ENCODE measurements at places on chromosomes 12 and 14. TPM values are rescaled to one million over a fixed set of nuclear protein-coding genes. Genes with fewer than 3 reads are reported as not detected.

DNA sequence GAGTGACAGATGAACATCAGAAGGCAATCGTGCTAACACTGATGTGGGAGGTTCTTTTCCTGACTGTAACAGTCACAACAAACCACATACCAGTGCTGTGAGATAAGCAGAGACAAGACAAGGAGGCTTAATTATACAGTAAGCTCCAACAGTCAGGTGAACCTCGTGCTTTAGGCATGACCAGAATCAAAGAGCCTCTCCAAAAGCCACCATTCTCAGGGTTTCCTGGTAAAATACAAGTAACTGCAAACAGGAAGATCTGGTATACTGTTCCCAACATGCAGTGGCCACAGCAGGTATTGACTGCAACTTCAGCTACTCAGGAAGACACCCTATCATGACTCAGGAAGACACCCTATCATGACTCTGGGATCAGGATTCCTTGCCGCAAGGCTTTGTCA, 47.3 kb upstream of the GTF2A1 start:
- no peaks in the 10 kb centered on the region for H3K27me3 ChIP-seq
- no peak overlapping the region for H3K27ac ChIP-seq
- H3K4me1 ChIP-seq = peaks cover 37% of the 10 kb centered on the region

TBX5 gene
- total RNA-seq = 0.21 TPM

CMKLR1 gene
- total RNA-seq = 1.4 TPM

- peaks cover 29% of the 10 kb centered on the region for H3K4me1 ChIP-seq
- no peak for DNase-seq
- no peak overlapping the region for H3K27ac ChIP-seq
- H3K36me3 ChIP-seq = peaks cover 21% of the 10 kb centered on the region
Measured at GRCh38 chr12:29132316-29132715, 16.8 kb upstream of the FAR2 start.

NINJ2 gene
- 0.42 TPM for total RNA-seq

AGAP2 gene
- 2.0 TPM for total RNA-seq

DNA sequence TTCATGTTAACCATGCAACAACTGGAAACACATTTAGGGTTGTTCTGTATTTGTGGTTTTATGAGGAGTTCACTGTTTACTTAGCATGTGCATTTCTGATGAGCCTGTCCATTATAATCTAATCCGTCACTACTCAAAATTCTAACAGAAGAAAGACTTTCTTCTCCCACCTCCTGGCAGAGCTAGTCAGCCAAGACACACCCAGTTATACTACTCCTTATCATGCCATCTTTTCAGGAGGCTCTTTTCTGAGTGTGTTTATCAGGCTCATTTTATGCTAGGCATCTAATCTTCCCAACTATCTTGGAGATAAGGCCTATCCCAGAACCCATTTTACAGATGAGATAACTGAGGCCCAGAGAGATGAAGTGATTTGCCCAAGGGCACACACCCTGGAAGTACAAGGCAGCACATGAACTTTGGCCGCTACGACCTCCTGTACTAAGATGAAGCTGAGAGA, 10.4 kb upstream of the MED13L start:
- no peak overlapping the region for H3K27ac ChIP-seq
- DNase-seq = no peak
- H3K27me3 ChIP-seq = no peaks in the 10 kb centered on the region
- H3K4me3 ChIP-seq = no peak overlapping the region
- H3K36me3 ChIP-seq = no peaks in the 10 kb centered on the region

CLEC2A gene
- total RNA-seq = 3.5 TPM

DNA sequence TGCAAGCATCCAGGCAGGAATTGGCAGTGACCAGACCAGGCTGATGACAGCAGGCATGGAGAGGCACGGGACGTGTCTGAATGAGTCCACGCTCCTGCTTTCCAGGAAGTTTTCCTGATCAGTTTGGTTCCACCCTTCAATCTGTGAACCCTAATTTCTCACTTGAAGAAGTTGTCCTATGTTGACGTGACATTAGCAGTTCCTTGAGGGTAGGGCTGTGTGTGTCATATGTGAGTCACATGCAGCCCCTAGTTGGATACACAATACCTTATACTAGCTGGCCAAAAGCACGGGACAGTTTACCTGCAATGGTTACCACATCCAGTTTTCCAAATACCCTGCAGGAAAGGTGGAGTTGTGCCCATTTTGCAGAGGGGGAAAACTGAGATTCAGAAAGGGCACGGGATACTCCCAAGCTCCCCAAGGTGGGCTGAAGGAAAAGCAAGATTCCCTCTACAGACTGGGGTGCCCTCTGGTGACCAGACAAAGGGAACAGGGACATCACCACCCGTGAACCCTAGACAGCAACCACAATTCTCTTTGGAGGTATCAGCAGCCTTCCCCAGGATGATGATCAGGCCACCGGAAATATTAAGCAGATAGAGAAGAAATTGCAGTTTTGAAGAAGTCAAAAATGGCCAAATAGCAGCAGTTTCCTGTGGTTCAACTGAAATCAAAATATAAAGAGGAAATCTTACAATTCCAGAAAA, 194.5 kb downstream of the PHETA1 start:
- no peak overlapping the region for H3K4me3 ChIP-seq
- no peaks in the 10 kb centered on the region for H3K36me3 ChIP-seq
- H3K27me3 ChIP-seq = no peaks in the 10 kb centered on the region
- no peaks in the 10 kb centered on the region for H3K4me1 ChIP-seq
- peak; percentile 24 for DNase-seq
- H3K27ac ChIP-seq = no peak overlapping the region

DNA sequence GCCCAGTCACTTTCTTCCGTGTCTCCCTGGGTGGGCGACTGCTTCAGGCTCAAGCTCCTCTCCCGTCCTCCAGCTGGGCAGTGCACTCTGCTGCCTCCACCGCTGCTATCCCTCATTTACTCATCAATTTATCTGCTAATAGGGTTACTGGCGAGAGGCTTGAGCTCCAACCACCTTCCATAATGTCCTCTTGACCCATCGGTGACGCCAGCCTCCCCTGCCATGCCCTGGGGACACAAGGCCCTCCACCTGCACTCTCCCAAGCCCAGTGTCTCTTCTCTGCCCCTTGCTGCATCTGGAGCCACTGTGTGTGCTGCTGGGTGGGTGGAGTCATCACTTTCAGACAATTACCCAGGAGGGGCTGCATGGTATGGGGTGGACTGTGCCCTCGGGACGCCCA, 78.5 kb downstream of the TMEM132D start:
- no peak overlapping the region for H3K27ac ChIP-seq
- no peak for DNase-seq
- no peaks in the 10 kb centered on the region for H3K4me1 ChIP-seq
- peaks cover 65% of the 10 kb centered on the region for H3K36me3 ChIP-seq
- peaks cover 8% of the 10 kb centered on the region for H3K27me3 ChIP-seq
- no peak overlapping the region for H3K4me3 ChIP-seq

- no peak overlapping the region for H3K27ac ChIP-seq
- H3K27me3 ChIP-seq = peaks cover 6% of the 10 kb centered on the region
- peaks cover 9% of the 10 kb centered on the region for H3K36me3 ChIP-seq
- H3K4me3 ChIP-seq = no peak overlapping the region
- DNase-seq = no peak
- H3K4me1 ChIP-seq = peaks cover 36% of the 10 kb centered on the region
Measured at GRCh38 chr12:106332536-106332935, 25.0 kb upstream of the POLR3B start.

DNA sequence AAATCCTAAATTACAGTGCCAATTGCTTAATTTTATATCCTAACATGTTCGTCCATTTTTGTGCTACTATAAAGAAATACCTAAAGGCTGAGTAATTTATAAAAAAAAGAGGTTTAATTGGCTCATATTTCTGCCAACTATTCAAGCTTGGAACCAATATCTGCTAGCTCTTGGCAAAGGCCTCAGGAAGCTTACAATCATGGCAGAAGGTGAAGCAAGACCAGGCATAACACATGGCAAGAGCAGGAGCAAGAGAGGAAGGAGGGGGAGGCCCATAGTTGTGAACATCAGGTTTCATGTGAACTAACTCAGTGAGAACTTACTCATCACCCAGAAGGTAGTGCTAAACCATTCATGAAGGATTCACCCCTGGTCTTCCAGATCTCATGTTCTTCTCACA, 494.3 kb downstream of the CCER1 start:
- H3K4me1 ChIP-seq = peaks cover 10% of the 10 kb centered on the region
- DNase-seq = no peak
- no peak overlapping the region for H3K27ac ChIP-seq
- no peak overlapping the region for H3K4me3 ChIP-seq
- no peaks in the 10 kb centered on the region for H3K27me3 ChIP-seq

KRT74 gene
- total RNA-seq = not detected

CCDC38 gene
- 0.07 TPM for total RNA-seq

DNA sequence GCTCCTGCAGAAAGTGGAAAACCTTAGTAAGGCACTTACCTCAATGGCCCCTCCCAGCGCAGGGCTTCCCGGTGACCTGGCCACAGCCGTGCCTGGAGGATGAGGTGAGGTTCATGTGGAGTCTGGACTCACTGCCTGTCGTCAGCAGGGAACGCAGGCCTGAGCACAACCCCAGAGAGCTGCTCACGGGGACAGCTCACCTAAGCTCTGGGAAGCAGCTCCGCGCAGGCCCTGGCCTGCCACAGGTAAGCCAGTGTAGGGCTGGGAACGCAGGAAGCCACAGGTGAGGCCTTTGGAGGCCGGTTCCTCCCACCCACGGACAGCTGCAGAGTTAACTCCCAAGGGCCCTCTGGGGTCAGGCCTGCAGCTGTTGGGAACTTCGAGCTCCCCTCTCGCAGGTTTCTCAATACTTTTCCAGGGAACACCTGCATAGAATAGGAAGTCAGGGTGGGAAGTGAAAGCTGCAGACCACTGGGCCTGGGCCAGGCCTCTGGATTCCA, 32.7 kb downstream of the ANAPC7 start:
- H3K4me3 ChIP-seq = no peak overlapping the region
- DNase-seq = no peak
- peaks cover 30% of the 10 kb centered on the region for H3K36me3 ChIP-seq
- no peaks in the 10 kb centered on the region for H3K4me1 ChIP-seq
- no peak overlapping the region for H3K27ac ChIP-seq
- no peaks in the 10 kb centered on the region for H3K27me3 ChIP-seq

GRCh38 chr14:61568572-61569011, 126.7 kb upstream of the HIF1A start:
- peaks cover 10% of the 10 kb centered on the region for H3K27me3 ChIP-seq
- no peak overlapping the region for H3K27ac ChIP-seq
- peak overlapping the region; percentile 60 for H3K4me3 ChIP-seq
- peak; percentile 44 for DNase-seq
- peaks cover 34% of the 10 kb centered on the region for H3K4me1 ChIP-seq
- H3K36me3 ChIP-seq = no peaks in the 10 kb centered on the region

GRCh38 chr14:60653701-60654161, 4.5 kb upstream of the SIX1 start:
- no peak for DNase-seq
- H3K4me3 ChIP-seq = peak overlapping the region; percentile 75
- H3K27ac ChIP-seq = no peak overlapping the region
- peaks cover 74% of the 10 kb centered on the region for H3K4me1 ChIP-seq
- H3K36me3 ChIP-seq = no peaks in the 10 kb centered on the region

DNA sequence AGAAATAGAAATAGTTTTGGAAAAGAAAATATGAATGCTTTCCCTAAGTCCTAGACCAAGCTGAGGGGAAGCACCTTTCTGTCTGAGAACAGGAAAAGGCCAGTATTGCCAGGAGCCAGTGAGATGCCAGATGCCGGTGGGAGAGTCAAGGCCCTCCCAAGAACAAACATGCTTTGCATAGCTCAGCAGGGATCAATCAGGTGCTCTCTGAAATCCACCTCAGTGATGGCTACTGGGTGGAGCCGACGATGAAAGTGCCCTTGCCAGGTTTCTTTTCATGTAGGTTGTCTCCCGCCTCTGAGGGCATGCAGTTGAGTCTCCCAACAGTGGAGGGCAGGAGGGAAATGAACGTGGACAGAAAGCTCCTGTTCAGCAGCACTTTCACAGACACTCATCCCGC, 28.3 kb downstream of the DEGS2 start:
- peak overlapping the region; percentile 84 for H3K27ac ChIP-seq
- no peak overlapping the region for H3K4me3 ChIP-seq
- DNase-seq = peak; percentile 29
- peaks cover 12% of the 10 kb centered on the region for H3K4me1 ChIP-seq
- no peaks in the 10 kb centered on the region for H3K36me3 ChIP-seq
- H3K27me3 ChIP-seq = no peaks in the 10 kb centered on the region

SMCO2 gene
- total RNA-seq = 0.32 TPM

- no peak overlapping the region for H3K27ac ChIP-seq
- H3K4me1 ChIP-seq = peaks cover 5% of the 10 kb centered on the region
- H3K36me3 ChIP-seq = peaks cover 10% of the 10 kb centered on the region
- no peak overlapping the region for H3K4me3 ChIP-seq
Measured at GRCh38 chr14:40694023-40694422, 912.7 kb upstream of the LRFN5 start.

- H3K27ac ChIP-seq = no peak overlapping the region
- H3K27me3 ChIP-seq = peaks cover 17% of the 10 kb centered on the region
- H3K4me1 ChIP-seq = peaks cover 4% of the 10 kb centered on the region
- H3K4me3 ChIP-seq = no peak overlapping the region
- no peak for DNase-seq
- H3K36me3 ChIP-seq = no peaks in the 10 kb centered on the region
Measured at GRCh38 chr12:94184995-94185719, 36.8 kb downstream of the PLXNC1 start.

GRCh38 chr12:46382408-46382963, 9.9 kb upstream of the SLC38A2 start:
- no peaks in the 10 kb centered on the region for H3K27me3 ChIP-seq
- H3K4me3 ChIP-seq = peak overlapping the region; percentile 61
- H3K4me1 ChIP-seq = peaks cover 65% of the 10 kb centered on the region
- H3K36me3 ChIP-seq = peaks cover 10% of the 10 kb centered on the region
- no peak for DNase-seq

KRT71 gene
- not detected for total RNA-seq

TSPAN19 gene
- total RNA-seq = not detected

DNA sequence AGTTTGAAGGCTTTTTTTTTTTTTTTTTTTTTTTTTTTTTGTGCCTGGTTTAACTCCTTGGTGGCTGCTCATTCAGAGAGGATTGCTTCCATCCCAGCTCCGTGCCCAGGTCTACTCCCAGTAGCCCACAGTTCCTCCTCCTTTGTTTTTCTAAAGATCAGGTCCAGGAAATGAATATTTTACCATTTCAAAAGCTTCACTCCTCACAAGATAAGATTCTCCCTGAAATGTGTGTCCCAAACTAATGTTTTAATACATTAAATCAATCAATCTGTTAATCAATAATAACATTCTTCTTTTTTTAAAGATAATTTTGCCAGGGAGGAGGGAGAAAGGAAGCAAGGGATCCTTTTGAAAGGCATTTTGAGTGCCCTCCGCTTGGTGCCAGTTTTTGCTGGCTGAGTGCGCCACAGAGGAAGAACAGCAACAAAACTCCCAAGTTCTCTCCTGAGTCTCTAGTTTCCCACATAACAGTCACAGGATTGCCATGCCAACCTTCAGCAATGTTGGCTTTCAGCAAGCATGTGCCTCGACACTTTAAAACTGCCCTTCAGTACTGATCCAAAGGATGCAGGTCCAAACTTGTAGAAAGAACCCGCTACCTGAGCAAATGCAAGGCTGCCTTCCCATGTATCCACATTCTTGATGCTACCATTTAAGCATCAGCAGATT, 99.2 kb downstream of the RMST start:
- no peak for DNase-seq
- H3K27me3 ChIP-seq = no peaks in the 10 kb centered on the region
- H3K4me3 ChIP-seq = peak overlapping the region; percentile 15
- H3K36me3 ChIP-seq = peaks cover 33% of the 10 kb centered on the region
- peaks cover 78% of the 10 kb centered on the region for H3K4me1 ChIP-seq

IFNG-AS1 gene
- not detected for total RNA-seq
